GF-D8 (cell line): ENCODE measurements at places on chromosomes 1 and 21.

GRCh38 chr1:85198864-85199263 lies 2.0 kb downstream of the SYDE2 start:
- no peak for DNase-seq

DNA sequence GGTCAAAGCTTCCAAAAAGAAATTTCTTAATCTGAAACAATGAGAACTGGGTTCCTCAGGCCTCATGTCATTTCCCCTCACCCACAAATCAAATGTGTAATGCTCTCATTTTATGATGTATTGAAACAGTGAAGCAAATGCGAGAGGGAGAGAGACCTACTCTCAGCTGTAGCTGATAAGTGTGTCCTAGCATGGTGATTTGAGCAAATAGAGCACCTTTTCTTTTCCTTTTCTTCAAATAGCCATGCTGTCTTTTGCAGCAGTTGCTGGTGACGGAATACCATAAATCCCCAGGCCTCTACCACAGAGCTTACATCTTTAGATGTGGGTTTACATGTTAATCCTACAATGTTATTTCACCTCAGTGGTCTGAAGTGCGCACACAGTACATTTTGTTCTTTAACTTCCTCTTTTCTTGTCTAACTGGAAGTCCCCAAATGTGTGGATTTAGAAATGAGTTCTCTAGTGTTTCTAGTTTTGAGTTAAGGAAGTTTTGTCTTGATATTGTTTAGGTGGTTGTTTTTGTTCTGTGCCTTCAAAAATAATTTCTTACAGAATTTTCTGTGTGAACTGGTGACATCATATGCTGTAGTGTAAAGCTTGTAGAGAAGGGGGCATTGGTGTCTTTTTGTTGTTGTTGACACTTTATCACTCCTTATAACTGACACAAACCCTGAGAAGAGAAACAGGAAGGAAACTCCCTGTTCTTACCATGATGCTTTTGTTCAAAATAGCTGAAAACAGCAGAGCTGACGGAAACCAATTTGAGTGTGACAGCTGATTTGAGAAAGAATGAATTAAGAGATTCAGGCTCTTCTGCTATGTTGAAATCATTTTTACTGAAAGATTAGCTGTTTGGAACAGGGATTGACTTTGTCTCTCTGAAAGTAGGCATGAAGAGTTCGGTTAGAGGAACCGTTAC lies 12.2 kb downstream of the SMAP2 start:
- DNase-seq, result peak; percentile 71

- no peak for DNase-seq
Observed at GRCh38 chr1:234554218-234554697, 55.7 kb downstream of the IRF2BP2 start.

GRCh38 chr1:95002540-95003432 lies 70.0 kb downstream of the ALG14 start:
- DNase-seq, result no peak

GRCh38 chr21:45464309-45464708 lies 59.3 kb downstream of the COL18A1 start:
- DNase-seq, result no peak

- no peak for DNase-seq
Observed at GRCh38 chr1:81915937-81916336, 115.2 kb downstream of the ADGRL2 start.

DNA sequence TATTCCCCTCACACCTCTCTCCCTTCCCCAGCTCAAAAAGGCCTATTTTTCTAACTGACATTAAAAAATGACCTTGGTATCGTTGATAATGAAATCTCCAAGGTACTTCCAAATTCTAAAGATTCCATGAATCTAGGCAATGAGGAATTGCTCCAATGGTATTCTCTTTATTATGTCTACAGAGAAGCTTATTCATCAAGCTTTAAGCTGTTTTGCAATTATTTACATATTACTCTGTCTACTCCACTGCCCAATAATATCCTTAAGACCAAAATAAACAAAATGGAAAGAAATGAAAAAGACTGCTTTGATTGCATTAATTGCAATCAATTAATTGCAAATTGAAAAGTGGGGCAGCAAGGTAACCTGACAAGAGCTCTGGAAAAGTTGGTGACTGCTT lies 7.9 kb downstream of the PLPP3 start:
- DNase-seq, result no peak

GRCh38 chr1:214143006-214143992 lies 137.7 kb upstream of the SMYD2 start:
- DNase-seq, result no peak

DNA sequence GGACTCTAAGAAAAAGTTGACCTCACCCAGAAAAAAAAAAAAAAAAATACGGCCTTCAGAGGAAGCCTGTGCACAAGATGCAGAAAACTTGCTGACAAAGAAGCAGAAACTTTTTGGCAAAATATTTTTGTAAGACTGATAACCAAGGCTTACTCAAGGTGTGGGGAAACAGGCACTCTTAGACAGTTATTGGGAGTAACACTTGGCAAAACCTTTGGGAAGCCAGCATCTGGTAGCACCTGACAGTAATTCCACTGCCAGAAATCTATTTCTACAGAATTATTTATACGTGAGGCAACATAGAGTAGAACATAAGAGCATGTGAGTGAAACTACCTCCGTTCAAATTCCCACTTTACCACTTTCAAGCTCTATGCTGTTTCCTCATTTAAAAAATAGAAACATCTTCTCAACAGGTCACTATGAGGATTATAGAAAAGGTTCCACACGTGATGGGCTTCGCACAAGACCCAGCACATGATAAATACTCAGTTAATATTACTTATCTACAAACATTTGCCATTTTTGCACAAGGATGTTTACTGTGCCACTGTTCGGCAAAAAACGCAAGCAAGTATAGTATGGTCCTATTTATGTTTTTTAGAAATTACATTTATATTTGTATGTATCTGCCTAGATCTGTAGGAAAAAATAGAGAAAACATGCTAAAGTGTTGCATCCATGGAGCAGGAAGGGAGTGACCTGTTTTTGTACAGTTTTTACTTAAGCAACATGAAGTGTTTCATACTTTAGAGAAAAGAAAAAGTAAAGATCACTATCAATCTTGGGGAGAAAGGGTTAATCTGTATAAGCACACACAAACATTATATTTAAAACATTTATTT lies 22.2 kb downstream of the MRPL39 start:
- DNase-seq, result no peak

DNA sequence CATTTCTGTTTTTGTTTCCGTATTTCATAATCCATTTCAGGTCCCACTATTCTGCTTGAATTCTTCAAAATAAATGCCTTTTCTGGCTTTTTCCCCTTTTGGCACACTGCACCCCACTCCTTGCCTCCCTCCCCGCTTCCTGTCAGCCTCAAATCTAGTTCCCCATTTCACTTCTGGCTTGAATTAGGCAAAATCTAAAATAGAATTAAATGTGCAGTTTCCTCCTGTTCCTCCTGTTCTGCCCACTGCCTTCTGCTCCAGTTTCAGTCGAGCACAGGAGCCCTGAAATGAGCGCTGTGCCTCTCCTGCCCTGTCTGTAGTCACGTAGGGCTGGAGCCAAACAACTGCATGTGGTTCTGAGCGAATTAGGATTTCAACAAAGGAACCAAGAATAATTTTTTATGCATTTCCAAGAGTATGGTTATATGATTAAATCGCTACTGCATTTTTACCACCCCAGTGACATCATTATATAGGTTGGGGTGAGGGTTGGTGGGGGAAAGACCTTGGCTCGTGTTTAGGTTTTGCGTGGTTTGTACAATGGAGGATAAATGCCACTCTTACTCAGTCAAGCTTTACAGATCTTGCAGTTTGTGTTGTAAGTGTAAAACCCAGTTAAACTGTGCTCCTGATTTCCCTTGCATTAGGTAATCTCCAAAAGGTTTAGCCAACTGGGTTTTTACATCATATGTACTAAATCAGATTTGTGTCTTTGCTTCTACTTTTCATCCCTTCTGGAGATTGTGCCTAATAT lies 114.9 kb downstream of the VPS13D start:
- peak; percentile 80 for DNase-seq
